ENCODE measurements at places on chromosomes 11 and 22.
A peak's percentile ranks its signal among the peaks of the same experiment; 100 is the strongest.

DNA sequence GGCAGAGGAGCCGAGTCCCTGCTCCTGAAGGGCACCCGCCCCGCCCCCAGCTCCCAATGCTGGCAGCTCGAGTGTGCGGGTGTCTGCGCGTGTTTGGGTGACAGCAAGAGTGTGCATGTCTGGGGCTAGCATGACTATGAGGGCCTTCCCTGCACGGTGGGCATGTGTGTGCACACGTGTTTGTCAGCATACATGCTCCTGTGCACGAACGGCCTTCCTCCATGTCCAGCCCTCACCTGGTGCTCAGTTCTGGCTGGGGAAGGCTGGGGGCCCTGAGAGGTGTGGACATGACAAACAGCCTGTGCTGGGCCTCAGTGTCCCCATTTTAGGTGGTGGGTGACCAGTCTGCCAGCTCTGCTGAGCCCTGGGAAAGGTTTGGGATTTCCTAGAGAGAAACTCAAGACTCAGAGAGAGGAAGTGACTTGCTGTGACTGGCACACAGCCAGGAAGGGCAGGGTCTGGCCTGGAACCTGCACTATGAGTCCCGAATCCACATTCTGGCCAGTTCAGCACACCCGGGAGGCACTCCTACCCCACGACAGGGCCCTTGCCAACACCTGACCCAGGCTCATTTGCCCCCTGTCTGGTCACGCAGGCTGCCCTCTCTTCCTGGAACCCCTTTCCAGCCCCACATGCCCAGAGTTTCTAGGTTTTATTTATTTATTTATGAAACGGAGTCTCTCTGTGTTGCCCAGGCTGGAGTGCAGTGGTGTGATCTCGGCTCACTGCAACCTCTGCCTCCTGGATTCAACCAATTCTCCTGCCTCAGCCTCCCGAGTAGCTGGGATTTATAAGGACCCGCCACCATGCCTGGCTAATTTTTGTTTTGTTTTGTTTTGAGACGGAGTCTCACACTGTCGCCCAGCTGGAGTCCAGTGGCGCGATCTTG lies 3.3 kb upstream of the SHISA8 start:
- DNase-seq, result no peak

- DNase-seq, result no peak
Observed at GRCh38 chr11:21072558-21072957, 403.2 kb downstream of the NELL1 start.

- no peak for DNase-seq
Observed at GRCh38 chr11:16040151-16040550, 316.2 kb downstream of the SOX6 start.

GRCh38 chr11:10268746-10269488 lies 25.1 kb downstream of the SBF2 start:
- no peak for DNase-seq

DNA sequence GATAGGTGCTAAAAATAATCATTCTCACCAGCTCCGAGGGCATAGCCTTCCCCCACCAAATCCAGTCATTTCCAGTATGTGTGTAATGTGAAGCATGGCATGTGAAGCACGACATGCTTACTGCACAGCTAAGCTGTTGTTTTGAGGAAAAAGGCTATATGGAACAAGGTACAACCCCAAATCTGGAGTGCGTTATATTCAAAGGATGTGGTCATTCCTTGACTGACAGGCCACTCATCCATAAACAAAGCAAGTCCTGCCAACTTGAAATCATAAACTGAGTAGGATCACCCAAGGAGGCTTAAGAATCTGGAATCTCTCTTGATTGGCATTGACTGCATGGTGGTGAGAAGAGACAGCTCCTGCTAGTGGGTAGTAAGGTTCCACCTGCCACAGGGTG lies 3.7 kb downstream of the MAP6 start:
- DNase-seq, result no peak

DNA sequence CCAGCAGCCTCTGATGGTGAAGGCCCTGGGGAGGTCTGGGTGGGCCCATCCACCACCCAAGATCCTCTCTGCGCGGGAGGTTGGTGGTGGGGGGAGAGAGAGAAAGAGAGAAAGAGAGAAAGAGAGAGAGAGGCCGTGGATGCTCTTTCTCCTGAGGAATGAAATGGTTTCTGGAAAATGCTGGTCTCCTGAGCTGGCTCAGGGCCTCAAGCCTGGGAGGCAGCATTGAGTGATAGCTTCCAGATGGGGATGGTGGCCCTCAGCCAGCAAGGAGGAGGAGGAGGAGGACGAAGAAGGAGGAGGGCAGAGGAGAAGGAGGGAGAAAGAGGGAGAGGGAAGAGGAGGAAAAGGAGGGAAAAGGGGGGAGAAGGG lies 4.6 kb downstream of the TSPAN32 start:
- no peak for DNase-seq

DNA sequence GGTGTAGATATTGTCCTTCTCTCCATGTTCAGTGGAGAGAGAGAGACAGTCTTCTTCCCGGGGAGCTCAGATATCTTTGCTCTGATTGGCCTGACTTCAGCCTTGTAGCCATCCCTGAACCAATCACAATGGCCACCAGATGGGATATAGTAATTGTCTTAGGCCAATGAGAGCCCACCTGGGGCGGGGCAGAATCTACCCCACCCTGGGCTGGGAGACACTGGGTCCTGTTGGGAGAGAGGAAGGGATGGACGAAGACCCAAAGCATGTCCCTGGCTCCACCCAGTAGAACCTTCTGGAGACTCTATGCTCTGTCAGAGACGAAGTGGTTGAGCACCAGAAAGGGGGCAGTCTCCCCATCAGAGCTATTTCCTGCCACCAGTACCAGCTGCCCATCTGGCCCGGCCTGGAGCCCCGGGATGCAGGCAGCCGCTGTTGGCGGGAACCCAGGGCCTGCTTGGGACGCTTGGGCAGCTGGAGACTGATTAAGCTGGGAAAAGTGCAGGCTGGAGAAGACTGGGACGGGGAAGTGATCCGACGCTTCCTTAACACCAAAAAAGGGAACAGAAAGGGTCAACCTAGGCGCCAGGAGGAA lies 31.6 kb upstream of the CBX7 start:
- no peak for DNase-seq

GRCh38 chr11:72702096-72702495 lies 27.9 kb upstream of the PDE2A start:
- DNase-seq, result no peak

GRCh38 chr22:39239561-39240423 lies 5.0 kb downstream of the PDGFB start:
- no peak for DNase-seq

- no peak for DNase-seq
Observed at GRCh38 chr11:68051191-68052136, 12.6 kb downstream of the TCIRG1 start.

DNA sequence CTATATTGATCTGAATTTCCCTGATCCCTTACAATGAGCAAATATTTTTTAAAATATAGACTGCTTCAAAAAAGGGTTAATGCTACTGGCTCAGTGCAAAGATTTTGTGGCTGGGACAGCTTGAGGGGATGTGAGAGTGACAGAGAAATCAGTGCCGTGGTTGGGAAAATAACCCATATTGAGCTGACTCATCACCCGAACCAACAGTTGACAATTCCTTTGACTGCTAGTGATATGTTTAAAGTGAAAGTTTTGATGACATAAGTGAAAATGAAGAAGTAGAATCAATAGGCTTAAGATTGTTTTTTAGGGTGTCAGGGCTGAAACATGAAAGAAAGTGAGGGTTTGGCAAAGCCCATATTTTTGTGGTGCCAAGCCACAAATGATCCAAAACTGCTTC lies 257.1 kb upstream of the TENM4 start:
- DNase-seq, result no peak

DNA sequence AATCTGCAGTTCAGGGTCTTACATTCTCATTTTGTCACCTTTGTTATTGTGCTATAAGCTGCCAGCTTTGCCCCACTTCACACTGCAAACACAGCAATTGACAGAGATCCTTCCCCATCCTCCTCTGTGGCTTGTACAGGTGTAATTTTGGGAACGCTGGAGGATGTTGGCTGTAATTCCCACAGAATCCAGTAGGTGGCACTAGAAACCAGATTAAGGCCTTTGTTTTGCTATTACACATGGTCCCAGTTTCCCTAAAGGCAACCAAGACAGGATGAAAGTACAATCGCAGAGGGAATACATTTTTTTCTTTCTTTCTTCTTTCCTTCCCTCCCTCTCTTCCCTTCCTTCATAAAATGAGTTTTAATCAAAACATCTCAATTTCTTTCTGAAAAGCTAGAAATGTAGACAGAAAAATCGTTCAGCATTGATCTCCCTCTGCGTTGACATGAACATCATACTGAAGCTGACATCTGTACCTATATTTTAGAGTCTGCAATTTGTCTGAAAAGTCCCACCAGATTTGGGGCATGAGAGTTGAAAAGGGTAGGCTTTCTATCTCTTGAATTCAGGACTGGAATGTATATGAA lies 21.3 kb upstream of the NELL1 start:
- peak; percentile 39 for DNase-seq

DNA sequence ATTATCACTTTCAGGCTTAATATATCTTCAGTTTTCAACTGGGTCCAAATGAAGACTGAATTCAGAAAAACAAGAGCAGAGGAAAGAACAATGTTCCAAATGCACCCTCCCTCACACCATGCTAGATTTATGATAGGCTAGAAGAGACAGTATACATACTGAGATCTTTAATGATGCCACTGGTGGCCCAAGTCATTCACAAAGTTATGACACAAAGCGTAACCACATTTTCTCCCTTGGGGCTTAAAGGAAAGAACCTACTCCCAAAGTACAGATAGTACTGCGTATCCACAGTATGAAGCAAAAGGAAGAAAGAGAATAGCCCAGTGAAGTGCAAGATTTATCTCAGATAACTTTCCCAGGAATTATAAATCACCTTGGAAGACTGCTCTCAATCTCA lies 10.9 kb upstream of the SOX6 start:
- no peak for DNase-seq

DNA sequence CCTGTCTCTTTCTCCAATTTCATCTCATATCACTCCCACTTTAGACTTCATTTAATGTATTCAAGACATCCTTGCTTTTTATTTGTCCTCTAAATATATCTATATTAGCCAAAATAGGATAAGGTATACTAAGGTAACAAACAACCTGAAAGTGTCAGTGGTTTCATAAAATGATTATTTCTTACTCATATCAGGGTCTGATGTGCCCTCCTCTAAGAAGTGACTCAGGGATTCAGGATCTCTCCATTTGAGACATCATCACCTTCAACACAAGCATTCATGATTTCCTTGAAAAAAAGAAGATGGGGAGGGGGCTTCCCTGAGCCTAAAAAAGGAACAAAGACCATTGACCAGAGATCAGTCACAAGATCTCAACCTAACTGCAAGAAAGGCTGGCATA lies 131.4 kb upstream of the POU2AF2 start:
- DNase-seq, result no peak

DNA sequence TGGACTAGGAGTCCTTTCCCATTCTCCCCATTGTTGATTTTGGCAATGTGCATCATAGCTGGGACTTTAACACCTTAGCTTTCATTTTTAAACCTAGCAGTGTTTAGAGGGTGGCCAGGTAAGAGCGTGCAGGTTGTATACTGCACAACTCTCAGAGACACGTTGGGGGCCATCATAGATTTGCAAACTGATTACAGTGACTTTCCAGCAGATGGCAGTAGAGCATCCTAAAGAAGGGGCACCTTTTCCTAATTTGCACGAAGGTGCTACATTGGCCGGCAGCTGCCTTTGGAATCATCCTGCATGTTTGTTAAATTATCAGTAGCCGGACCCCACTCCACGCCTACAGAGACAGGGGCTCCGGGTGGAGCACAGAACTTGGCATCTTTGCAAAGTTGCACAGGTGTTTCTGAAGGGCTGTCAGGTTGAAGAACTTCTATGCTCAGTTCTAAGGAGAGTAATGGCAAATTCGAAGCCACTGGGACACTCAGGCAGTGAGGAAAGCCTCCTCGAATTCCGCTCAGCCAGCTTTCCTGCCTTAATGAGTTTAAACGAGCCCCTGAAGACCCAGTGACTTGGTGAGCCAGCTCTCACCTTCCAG lies 7.7 kb downstream of the LHFPL7 start:
- peak; percentile 51 for DNase-seq

GRCh38 chr11:111582163-111582562 lies 20.1 kb upstream of the SIK2 start:
- DNase-seq, result no peak

GRCh38 chr11:21635394-21636145 lies 557.3 kb upstream of the ANO5 start:
- DNase-seq, result no peak

- DNase-seq, result no peak
Observed at GRCh38 chr11:47917599-47918369, 62.6 kb upstream of the PTPRJ start.

DNA sequence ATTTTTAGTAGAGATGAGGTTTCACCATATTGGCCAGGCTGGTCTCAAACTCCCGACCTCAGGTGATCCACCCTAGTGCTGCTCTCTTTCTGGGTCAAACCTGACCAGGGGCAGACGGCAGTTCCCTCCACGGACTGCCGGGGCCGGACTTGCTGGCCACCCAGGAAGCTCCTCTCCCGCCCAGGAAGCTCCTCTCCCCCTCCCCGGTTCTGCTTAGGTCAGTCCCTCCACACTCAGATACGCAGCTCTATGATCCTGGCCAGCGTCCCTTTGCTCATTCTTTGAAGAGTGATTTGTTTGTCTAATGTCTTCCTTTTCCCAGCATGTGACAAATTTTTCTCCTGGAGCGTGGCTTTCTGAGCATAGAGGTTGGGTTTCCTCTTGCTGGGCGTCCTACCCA lies 125.3 kb upstream of the B3GAT1 start:
- DNase-seq, result no peak

DNA sequence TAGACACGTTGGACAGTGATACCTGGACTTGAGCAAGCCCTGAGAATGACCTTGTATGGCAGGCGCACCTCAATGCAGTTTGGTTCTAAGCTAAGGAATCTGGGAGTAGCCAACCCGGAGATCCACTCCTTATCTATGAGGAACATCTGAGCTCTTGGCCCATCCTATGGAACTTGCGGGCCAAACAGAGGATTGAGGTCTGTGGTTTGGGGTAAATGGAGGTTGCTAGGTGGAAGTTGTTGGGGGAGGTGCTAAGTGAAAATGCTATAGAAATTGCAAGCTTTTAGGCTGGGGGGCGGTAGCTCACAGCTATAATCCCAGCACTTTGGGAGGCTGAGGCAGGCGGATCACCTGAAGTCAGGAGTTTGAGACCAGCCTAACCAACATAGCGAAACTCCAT lies 8.9 kb downstream of the GDPD5 start:
- no peak for DNase-seq

DNA sequence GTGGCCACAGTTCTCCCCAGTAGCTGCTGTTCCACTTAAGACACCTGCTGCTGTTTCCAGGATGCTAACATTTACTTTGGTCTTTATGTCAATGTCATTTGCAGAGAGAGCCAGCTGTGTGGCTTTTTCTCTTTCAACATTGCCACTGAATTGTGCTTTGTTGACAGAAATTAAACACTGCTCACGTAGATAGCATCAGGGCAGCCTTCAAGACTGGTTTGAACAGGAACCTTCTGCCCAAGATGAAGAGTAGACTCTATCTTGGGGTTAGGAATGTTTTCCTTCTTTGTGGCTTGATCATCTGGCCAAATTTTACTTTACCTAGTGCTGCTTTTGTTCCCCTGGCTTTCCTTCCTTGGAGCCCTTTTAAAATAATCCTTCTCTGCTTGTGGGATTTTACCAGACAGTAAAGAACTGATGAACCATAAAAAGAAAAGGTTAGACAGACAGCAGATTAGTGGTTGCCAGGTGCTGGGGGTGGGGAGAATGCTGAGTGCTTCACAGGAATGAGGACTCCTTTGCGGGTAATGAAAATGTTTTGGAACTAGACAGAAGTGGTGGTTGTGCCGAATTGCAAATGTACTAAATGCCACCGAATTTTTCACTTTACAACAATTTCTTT lies 22.7 kb upstream of the XBP1 start:
- no peak for DNase-seq

All from GM12891 (cell line).